ENCODE measurements at places on chromosomes 7 and 10.

DNA sequence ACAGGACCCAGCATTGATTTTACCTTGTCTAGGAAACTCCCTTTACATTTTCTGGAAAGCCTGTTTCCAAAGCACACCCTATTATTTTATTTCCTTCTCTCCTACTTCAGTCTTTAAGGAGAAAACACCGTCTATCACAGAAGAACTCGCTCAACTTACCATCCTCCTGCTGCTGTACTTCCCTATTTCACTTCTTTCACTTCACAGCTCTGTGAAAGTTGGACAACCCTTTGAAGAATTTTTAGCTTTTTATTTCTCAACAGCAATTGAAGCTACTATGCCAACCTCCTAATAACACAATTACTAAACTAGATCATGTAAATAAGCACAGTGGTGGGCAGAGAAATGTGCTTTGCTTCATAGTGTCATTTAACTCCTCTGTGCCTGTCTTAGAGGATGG lies 166.5 kb downstream of the TFEC start:
- no peak for DNase-seq

GRCh38 chr10:21510241-21511094 lies 15.0 kb downstream of the SKIDA1 start:
- DNase-seq = no peak

DNA sequence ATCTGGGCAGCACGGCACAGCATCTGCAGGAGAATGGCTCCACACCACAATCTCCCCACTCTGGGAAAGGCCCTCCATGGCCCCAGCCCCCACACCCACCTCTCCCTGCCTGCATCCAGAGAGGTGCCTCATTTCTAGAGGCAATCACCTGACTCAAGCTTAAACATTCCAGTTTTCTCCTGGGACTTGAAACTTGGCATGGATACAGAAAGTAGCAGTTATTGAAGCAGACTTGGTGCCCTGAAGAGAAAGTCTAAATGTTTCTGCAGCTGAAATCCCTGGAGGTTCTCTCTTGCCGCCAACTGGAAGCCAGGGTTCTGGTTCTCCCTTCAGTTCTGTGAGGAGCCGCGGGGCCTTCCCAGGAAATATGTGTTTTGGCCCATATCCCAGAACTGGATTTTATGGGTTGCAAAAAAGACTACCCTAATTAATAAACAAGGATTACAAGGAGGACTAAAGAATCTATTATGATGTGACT lies 122.8 kb downstream of the SKIDA1 start:
- DNase-seq = no peak

DNA sequence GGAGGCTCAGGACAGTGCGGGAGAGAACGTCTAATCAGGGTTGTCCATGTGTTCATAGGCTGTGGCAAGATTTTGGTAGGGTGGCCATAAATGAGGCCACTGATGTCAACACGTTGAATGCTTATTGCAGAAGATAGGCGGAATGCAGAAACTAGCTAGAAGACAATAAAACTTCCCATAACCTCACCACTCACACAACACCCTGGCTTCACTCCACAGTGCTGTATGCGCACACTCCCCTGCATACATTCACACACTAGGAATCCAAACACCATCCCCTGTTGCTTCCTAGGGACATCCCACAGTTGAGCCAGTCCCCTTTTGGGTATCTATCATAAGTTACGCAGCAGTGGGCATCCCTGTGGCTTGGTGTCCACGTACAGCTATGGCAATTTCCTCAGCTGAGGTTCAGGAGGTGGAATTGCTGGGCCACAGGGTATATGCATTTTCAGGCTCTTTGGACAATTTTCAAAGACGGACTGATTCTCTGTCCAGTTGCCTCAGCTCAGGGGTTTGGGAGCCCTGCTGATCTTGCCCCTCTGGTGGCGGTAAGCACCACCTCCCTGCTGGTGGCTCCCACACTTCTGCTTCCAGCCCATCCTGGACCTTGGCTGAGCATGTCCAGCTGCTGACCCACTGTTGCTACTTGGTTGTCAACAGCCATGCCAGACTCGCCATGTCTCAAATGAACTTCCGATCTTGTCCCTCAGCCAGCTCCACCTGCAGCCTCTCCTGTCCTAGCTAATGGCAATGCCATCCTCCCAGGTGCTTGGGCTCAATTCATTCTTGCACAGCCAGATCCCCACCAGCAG lies 36.4 kb downstream of the CDH23 start:
- no peak for DNase-seq

- no peak for DNase-seq
Measured at GRCh38 chr7:3194501-3195141, 106.4 kb upstream of the SDK1 start.

- DNase-seq = no peak
Measured at GRCh38 chr7:99357701-99358490, 16.6 kb upstream of the ARPC1B start.

DNA sequence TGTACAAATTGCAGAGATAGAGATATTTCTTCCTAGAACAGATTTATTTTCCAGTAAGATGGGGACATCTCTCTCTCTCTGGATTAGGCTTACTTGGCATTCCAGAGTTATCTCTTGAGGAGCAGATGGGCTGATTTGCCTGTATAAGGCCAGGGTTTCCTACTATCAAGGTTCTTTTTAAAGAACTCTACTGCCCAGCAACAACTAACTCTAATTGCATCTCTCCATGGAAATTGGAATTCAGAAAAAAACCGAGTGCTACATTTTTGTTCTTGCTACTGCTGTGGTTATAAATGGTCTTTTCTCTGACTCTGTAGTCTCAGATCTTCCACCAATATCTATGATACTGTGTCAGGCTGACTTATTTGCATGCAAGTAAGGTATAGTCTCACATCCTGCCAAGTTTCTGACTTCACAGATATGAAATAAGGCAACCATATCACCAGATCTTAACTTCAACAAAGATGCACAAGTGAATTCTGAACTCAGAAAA lies 161.1 kb downstream of the CRPPA start:
- DNase-seq = no peak

- no peak for DNase-seq
Measured at GRCh38 chr10:112988839-112989406, 38.9 kb downstream of the TCF7L2 start.

- no peak for DNase-seq
Measured at GRCh38 chr7:11985376-11985775, 153.4 kb upstream of the THSD7A start.

DNA sequence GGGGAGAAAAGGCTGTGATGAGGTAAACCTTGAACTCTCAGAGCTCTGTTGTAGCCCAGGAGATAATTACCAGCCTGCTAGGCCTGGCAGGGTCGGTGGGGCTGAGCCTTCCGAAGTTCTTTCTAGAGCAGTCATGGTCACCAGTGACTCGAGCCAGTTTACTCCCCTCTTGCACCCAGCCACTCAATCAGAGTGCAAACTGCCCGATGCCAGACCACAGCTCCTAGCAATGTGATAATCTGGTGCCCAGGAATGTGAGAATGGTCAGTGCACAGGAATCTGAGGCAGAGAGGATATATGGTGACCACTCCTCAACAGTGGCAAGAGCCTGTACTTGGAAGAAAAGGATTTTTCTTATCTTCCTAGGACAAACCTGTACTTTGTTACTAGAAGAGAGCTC lies 46.4 kb upstream of the KMT2E start:
- DNase-seq = no peak

Data from CD4-positive, alpha-beta T cell treated with Interleukin-1 beta for 1 hour (primary cell).